ENCODE measurements at places on chromosomes 3 and 15. TPM values are rescaled to one million over a fixed set of nuclear protein-coding genes. Genes with fewer than 3 reads are reported as not detected.

Gene ST8SIA2
- total RNA-seq = 15.1 TPM

Gene ADAMTSL3
- total RNA-seq = not detected

Gene XCR1
- not detected for total RNA-seq

Gene COL6A5
- total RNA-seq = not detected

Gene SIDT1
- under 0.01 TPM for total RNA-seq

Gene PAK2
- total RNA-seq = 45.5 TPM

Gene TGM4
- under 0.01 TPM for total RNA-seq

DNA sequence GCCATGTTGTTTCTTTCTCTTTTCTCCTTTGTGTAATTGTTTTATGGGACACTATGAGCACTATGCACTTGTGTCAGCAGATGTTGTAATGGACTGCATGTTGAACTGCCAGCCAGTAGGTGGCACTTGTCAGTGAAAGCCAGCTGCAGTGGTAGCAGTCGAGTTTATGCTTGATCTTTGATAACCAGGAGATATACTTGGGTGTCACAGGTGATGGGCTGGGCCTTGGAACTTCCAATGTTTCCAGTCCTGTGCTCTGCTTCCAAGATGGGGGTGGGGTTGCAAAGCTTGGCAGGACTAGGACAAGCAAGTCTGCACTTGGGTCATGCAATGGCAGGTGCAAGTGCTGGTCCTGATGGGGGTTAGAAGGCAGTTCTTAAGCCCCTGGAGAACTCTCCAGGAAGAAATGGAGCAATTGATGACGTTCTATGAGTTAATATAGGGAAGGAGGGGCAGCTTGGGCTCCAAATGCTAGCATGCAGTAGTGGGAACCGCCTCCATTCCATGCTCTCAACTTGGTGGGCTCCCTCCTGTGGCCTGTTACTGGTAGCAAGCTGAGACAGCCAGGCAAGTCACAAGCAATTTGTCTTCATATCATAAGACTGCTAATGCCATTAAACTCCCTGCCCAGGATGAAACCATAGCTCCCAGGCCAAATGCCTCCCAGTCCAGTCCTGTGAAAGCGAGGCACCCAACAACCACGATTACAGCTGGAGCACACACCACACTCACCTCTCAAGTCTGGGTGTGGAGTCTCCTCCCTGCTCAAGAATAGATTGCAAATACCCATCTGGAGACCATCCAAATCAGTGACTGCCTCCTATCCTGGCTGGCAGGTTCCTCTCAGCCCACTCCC is 287.2 kb downstream of the CGGBP1 start:
- DNase-seq = peak; percentile 54

GRCh38 chr3:138173769-138174420 is 826 bp downstream of the DBR1 start:
- no peak for DNase-seq

- no peak for DNase-seq
Observed at GRCh38 chr3:191094057-191094845, 104.8 kb upstream of the OSTN start.

DNA sequence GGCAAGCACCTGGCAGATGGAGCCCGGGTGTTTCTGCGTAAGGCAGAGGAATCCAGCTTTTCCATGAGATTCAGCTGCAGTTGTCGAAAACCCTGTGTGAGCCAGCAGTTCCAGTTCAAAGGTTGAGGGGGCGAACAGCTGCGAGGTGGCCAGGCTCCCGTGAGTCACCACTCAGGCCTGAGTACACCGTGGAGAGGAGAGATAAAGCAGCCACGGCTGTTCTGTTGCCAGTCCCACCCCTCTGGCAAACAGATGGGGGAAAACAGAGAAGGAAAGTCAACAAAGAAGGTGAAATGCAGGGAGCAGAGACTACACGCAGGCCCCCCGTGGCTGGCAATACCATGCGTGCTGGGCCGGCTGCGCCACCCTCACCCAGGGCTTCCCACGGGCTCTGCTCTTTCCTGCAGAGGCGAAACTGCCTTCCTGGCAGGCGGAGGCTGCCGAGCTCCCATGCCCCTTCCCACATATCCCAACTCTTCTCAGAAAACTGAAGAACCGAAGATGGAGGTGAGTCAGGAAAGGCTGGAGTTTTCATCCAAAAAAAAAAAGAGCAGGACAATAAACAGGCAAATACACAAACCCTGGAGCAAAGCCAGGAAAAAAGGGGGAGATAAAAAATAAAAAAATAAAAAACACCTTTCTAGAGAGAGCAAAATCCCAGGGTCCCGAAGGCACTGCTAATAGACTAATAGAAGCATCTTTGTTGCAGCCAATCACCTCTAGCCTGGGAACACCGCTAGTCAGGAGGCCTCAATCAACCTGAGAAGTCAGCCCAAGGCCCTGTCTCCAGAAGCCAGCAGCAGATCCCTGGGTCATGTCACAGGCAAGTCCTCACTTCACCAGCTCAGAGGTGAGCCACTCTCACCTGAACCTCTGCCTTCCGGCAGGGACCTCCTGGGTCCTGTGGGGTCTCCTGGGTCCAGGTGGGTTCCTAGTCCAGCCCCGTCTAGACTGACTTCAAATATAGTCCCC is 37.7 kb downstream of the FAM174B start:
- peak; percentile 49 for DNase-seq

GRCh38 chr3:116630494-116630893 is 79.1 kb upstream of the TUSC7 start:
- no peak for DNase-seq

GRCh38 chr3:131233900-131234668 is 147.5 kb upstream of the NUDT16 start:
- DNase-seq = no peak

DNA sequence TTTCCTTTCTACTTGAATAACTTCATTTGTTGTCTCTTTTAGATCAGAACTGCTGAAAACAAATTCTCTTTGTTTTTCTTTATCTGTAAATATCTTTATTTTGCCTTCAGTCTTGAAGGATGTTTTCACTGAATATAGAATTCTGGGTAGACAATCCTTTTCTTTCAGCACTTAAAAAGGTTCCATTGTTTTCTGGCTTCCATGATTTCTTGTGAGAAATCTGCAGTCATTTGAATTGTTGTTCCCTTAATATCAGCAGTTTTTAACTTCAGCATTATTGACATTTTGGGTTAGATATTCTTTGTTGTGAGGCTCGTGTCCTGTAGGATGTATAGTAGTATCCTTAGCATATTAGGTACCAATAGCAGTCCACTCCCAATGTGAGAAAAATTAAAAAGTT is 65.8 kb downstream of the SV2B start:
- DNase-seq = no peak

DNA sequence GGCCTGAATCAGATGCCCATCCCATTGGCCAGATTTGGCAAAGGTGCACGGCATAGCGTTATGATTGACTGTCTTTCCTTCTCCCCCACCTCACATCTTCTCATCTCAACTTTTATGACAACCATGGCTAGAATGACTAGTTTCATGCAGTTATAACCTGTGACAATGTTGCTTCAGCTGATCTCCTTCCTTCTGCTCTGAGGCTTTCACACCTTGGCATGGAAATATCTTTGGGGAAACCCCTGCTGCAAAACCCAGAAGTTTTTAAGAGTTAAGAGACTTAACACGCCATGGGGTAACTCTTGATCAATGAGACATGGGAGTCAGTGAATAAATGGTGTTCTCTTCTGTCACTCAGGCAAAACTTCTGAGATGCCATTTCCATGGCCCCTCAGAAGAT is 290.7 kb upstream of the MDFIC2 start:
- DNase-seq = no peak

DNA sequence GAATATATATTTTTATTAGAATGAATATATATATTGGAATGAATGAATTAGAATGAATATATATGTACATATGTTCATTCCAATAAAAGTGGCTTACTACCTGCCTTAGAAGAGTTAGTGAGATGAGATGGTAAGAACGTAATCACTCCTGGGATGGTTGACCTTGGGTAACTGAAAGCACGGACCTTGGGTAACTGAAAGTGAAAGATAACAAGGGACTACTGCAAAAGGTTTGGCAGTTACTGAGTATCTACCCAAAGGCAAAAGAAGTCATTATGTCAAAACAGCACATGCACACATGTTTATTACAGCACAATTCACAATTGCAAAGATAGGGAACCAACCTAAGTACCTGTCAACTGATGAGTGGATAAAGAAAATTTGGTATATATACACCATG is 16.5 kb downstream of the ARNT2 start:
- no peak for DNase-seq

- DNase-seq = no peak
Observed at GRCh38 chr3:156459434-156459833, 95.5 kb downstream of the SSR3 start.

- DNase-seq = peak; percentile 40
Observed at GRCh38 chr15:79811406-79812405, 85.1 kb downstream of the MTHFS start.

DNA sequence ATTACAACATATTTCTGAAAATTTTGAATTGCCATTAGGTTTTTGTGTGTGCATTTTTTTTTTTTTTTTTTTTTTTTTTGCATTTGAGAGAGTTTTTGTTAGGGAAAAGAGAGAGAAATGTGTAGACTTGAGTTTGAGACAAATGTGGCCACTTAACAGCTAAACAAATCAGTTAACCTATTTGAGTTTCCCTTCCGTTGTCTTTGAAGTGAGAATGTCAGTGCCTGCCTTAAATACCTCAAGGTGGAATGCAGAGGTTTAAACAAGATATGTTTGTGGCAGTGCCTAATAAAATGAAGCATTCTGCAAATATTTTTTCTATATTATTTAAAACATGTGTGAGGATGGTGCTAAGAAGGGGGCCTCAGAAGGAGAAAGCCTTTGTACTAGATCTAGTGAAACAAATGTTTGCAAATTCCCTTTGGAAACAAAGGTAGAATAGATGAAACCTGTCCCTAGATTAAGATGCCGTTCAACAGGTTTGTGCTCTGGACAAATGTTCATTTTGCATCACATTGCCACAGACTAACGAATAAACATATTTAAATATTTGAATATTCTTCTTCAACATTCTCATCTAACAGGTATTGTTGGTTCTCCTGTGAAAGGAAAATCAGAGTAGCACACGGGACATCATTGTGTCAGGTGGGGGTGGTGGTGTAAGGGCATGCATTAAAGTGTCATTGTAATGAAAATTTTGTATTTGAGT is 80.7 kb downstream of the SATB1 start:
- no peak for DNase-seq

DNA sequence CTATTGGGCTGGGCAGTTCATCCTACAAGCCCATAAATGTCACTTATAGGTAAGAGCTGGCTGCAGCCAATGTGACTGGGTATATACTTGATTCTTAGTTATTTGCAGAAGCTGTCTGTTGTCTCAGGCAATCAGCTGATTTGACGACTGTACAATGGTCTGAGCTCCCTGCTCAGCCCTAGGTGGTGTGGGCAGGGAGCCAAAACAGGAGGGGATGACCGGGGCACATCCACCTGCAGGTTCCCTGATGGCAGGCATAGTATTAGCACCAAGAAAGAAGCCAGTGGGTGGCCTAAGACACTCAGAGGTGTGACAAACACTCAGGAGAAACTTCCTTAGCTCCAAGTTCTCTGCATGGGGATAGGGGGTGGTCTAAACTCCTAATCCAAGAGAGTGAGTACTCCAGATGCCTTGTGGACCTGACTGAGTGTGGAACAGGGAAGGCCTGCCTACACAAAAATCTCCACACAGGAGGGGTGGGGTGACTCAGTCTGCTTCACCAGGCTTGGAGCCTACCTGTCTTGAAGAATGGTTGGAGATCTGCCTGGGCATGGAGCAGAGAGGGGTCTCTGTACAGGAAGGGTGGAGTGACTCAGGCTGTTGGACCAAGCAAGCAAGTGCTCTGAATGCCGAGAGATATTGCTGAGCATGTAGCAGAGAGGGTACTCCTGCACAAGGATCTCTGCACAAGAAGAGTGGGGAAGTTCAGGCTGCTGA is 690.4 kb upstream of the NAALADL2 start:
- DNase-seq = no peak

GRCh38 chr3:73504852-73505251 is 119.9 kb downstream of the PDZRN3 start:
- DNase-seq = no peak

- peak; percentile 64 for DNase-seq
Observed at GRCh38 chr15:78808550-78808949, 2.7 kb downstream of the ADAMTS7 start.

GRCh38 chr3:108552267-108553159 is 36.7 kb downstream of the CIP2A start:
- DNase-seq = peak; percentile 37

GRCh38 chr3:166993015-166993630 is 387.0 kb downstream of the ZBBX start:
- no peak for DNase-seq

DNA sequence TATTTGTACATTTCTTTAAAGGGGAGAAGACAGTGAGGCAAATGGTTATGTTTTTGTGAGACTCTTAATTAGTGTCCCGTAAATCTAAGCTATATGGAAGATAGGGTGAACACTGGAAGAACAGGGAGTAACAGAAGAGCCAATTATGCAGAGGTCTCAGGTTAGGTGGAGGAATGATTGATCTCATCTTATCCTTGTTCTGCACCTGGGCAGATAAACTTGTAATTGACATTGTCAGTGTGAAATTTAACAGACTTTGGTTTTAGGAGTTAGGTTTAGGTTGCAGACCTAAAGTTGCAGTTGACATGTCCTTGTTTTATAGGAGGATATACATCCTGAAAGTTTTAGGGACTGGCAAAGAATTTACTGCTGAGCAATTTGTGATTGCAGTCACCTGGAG is 3.1 kb upstream of the TWF2 start:
- no peak for DNase-seq

Measured in RPMI7951 (cell line).